ENCODE measurements at places on chromosomes 6 and 20.
A peak's percentile ranks its signal among the peaks of the same experiment; 100 is the strongest.

DNA sequence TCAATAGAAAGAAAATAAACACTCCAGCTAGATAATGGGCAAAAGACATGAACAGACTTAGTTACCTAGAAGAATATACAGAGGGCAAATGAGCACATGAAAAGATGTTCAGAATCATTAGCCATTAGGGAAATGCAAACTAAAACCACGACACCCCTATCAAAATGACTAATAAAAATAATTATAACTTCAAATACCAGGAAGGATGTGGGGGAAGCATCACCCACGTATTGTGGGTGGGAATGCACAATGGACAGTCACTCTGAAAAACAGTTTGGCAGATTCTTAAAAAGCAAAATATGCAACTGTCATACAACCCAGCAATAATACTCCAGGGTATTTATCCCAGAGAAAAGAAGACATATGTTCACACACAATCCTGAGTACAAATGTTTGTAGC lies 92.6 kb downstream of the DLL1 start:
- no peak for DNase-seq

- DNase-seq, result no peak
Observed at GRCh38 chr20:23094927-23095326, 8.8 kb upstream of the CD93 start.

- no peak for DNase-seq
Observed at GRCh38 chr20:8616792-8617191, 452.1 kb upstream of the PLCB4 start.

- no peak for DNase-seq
Observed at GRCh38 chr6:112223070-112223861, 31.1 kb downstream of the LAMA4 start.

DNA sequence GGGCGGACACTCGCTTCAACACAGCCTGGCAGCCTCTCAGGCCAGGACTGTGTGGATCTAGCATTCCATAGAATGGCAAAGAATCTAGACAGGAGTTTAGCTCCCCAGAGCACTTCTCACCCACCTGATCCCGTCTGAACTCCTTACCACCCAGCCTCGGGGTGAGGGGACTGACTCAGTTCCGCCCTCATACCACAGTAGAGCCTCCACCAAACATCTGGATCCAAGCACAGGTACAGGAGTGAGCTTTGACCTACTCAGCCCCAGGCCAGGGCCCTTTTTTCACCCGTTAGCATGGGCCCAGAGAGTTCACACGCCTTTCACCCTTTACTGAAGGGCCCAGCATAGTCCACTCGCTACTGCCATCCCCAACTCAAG lies 715 bp downstream of the PSMF1 start:
- DNase-seq, result no peak

- DNase-seq, result no peak
Observed at GRCh38 chr6:26331218-26332073, 33.6 kb upstream of the BTN3A2 start.

DNA sequence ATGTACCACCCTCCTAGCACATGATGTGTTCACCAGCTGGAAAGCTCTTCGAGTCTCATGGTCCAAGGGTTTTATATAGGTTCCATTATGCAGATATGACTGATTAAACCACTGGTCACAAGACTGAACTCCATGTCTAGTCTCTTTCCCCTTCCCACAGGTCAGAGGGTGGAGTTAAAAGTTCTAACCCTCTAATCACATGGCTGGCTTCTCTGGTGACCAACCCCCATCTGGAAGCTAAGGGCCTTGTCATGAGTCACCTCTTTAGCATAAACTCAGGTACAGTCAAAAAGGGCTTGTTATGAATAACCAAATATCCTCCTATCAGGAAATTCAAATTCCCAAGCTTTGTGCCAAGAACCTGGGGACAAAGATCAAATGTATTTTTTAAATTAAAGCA lies 52.0 kb upstream of the KLHL31 start:
- no peak for DNase-seq

DNA sequence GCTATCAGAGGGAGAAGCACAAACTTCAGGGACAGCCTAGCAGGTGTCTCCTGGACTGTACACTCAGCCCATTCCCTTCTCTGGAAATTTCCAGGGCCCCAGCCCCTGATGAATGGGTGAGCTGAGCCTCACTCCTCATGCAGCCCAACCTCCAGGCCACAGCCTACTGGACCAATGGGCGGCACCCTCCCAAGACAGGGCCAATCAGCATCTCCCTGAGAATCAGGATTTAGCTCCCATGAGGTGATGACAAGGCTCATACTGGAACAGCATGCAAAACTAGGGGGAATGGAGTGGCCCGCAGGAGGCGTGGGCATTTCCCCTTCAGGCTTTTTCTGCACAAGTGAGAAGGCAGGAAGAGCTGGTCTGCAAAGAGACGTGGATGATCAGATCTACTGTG lies 29.0 kb downstream of the NFATC2 start:
- no peak for DNase-seq

DNA sequence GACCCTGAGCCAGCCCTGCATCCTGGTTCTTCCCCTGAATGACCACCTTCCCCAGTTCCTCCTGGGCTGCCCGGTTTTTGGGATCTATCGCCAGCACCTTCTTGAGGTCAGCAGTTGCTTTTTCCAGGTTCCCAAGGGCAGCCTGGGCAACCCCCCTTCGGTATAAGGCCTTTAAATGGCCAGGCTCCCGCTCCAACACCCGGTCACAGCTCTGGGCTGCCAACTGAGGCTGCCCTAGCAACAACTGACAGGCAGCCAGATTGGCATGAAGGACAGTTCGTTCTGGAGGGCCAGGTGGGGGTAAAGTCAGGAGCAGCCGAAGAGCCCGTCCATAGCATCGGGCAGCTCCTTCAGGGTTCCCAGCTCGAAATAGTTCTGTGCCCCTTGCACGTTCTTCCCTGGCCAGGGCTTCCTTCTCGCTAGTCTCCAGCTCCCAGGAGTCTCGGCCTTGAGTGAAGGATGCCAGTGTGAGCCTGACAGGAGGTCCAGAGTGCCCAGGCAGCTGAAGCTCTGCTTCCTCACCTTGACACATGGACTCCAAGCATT lies 778 bp upstream of the ATF6B start:
- no peak for DNase-seq

DNA sequence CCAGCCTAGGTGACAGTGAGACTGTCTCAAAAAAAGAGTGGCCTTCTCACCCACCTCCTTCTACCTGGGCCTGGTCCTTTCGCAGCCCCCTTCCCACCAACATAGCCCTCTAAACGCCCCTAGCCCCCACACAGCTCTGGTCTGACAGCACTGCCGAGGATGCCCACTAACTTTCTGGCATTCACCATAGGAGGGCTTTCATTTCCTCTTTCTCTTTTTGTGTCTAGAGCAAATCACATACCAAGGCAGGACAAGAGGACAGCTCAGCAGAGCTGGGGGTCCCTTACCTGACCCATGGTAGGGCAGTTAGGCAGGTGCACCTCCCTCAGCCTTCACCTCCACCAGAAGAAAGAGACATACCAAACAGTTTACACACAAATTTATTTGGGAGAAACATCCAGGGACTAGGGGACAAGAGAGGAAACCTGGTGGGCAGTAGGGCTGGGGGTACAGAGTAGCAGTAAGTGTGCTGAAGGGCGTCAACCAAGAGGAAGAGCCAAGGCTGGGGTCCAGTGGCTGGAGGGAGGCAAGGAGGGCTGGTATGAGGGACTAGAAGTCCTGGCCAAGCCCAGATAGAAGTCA lies 4.5 kb downstream of the LY6G5C start:
- DNase-seq, result no peak

GRCh38 chr6:158366363-158366762 lies 54.1 kb downstream of the TULP4 start:
- no peak for DNase-seq

GRCh38 chr6:43764772-43765171 lies 5.2 kb upstream of the VEGFA start:
- DNase-seq, result no peak

DNA sequence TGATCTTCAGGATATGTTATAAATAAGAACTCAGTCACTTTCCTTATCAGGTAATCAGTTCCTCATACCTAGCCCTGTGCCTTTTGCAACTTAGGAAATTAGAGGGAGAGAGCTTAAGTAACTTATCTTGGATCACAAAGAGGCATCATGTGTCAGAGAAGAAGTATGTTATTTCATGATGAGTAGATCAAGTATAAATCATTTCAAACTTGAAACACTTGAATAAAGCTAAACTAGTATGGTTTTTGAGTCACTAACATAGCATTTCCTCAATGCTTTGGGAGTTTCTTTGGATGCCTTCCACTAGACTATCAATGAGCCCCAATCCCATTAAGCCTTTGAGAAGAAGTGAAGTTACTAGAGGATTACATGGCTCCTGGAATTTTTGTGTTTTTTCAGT lies 102.6 kb upstream of the TNFAIP3 start:
- DNase-seq, result peak; percentile 74

DNA sequence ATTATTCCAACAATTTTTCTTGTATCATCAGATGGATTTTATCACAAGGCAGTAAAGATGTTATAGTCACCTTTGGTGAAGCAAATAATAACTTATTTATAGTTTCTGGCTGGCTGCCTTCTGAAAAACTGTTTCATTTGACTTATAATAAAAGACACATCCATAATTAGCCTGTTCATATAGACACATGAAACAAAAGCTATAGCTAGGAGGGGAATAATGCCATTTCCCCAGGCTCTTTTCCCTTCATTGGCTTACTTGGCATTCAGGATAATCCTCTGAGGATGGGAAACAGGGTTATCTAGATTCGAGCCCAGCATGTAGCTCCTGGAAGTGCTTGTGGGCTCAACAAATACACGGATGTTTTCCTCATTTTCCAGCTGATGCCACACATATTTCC lies 17.5 kb downstream of the MMP24 start:
- no peak for DNase-seq

DNA sequence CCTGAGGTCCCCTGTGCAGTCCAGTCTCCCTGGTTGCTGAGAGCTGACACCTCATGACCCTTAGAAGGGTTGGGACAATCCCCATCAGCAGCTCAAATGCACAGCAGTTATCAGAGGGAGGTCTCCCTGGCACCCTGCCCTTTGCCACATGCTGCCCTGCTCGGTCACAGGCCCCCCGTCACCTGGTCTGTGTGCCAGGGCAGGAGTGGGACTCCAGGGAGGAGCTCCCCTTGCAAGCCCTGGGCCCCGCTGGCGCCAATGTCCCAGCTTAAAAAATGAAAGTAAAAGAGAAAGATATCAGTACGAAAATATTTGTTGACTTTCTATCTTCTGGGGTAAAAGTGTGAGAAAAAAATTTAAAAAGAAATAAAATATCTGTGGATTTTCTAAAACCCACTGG lies 68.1 kb upstream of the SLC22A16 start:
- DNase-seq, result no peak

DNA sequence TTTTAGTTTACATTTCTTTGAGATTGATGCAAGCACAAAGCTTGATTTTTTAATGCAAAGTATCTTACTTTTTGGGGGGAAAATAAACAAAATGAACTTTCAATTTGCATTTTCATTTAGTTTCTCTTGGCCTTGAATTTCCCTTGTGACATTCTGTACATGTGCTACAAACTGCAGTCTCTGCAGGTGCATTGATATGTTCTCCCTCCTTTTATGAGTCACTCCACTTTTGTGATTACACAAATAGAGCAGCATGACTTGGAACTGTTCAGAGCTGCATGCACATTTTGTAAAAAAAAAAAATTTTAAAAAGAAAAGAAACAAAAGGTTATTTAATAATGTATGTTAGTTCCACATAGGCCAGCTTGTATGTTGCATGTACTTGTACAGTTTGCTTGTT lies 220.0 kb upstream of the KCNQ5 start:
- no peak for DNase-seq

DNA sequence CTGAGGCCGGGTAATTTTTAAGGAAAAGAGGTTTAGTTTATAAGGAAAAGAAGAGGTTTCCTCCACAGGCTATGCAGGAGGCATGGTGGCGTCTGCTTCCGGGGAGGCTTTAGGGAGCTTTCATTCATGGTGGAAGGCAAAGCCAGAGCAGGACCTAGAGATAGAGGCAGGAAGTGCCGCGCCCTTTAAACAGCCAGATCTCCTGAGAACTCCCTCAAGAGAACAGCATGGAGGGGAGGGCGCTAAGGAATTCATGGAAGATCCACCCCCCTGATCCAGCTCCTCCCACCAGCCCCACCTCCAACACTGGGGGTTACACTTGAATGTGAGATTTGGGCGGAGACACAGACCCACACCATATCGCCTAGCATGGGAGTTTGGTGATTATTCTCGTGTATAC lies 13.9 kb upstream of the DACT2 start:
- DNase-seq, result no peak

GRCh38 chr6:115891111-115891669 lies 169.5 kb downstream of the FRK start:
- DNase-seq, result peak; percentile 90

All from kidney epithelial cell (primary cell).